K562 (cell line): ENCODE measurements at places on chromosomes 1 and 21. TPM values are rescaled to one million over a fixed set of nuclear protein-coding genes. Genes with fewer than 3 reads are reported as not detected.
A peak's percentile ranks its signal among the peaks of the same experiment; 100 is the strongest.

The OR2L8 gene
- total RNA-seq: not detected in 2 replicates

The MAP3K7CL gene
- total RNA-seq: 0.13 TPM in 1 of 2 replicates, not detected in the other

The AMPD1 gene
- total RNA-seq: not detected in 2 replicates

The GPR37L1 gene
- not detected in 2 replicates for total RNA-seq

The IFI16 gene
- total RNA-seq: 1.1 and 1.8 TPM in 2 replicates

The EPHX1 gene
- 18.5 and 21.1 TPM in 2 replicates for total RNA-seq

The KCND3 gene
- not detected in 2 replicates for total RNA-seq

The OBSCN gene
- total RNA-seq: 17.4 and 19.7 TPM in 2 replicates

The TAS1R1 gene
- not detected in 2 replicates for total RNA-seq

DNA sequence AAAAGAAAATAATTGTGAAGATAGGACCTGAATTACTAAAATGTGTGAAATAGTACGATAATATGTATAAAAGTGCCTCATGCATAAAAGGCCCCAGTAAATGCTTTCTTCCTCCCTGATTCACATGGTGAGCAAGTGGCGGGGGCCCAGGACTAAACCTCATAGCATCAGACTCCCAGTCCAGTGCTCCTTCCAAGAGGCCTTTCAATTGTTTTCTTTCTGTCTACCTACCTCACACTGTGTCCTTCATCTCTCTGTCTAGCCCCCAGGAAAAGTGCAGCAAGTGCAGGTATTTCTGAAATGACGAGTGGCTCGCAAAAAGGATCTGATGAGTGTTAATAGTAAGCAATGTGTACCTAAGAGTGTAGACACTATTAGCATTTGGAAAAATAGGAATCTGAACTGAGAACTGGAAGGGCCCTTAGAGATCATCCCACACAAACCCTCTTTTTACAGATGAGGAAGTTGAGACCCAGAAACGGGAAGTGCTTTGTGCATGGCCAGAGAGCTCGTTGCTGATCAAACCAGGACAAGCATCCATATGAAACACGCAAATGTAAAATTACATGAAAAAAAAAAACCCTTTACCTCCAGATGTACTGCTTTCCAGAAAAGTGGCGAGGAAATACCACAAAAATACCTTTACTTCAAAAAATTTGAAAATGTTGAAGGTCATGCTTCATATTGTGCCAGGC, 118.2 kb upstream of the HOOK1 start:
- H3K27ac ChIP-seq: no peak overlapping the region
- H3K27me3 ChIP-seq: no peaks in the 10 kb centered on the region
- H3K36me3 ChIP-seq: no peaks in the 10 kb centered on the region
- DNase-seq: no peak
- no peaks in the 10 kb centered on the region for H3K4me1 ChIP-seq

GRCh38 chr1:221527886-221528624, 213.8 kb downstream of the DUSP10 start:
- no peaks in the 10 kb centered on the region for H3K4me1 ChIP-seq
- H3K27ac ChIP-seq: no peak overlapping the region
- no peaks in the 10 kb centered on the region for H3K27me3 ChIP-seq
- no peak overlapping the region for H3K4me3 ChIP-seq
- no peaks in the 10 kb centered on the region for H3K36me3 ChIP-seq

- peaks cover 13% of the 10 kb centered on the region for H3K4me1 ChIP-seq
- H3K27ac ChIP-seq: no peak overlapping the region
- H3K4me3 ChIP-seq: no peak overlapping the region; the same call in 1 of the 2 replicates
- H3K36me3 ChIP-seq: no peaks in the 10 kb centered on the region
- H3K27me3 ChIP-seq: peaks cover 27% of the 10 kb centered on the region
- DNase-seq: no peak
Measured at GRCh38 chr1:159854116-159854692, 8.3 kb downstream of the VSIG8 start.

GRCh38 chr1:16625497-16626408, 12.4 kb upstream of the NBPF1 start:
- no peak overlapping the region for H3K27ac ChIP-seq
- peaks cover 85% of the 10 kb centered on the region for H3K36me3 ChIP-seq
- no peak for DNase-seq
- peaks cover 36% of the 10 kb centered on the region for H3K4me1 ChIP-seq
- no peaks in the 10 kb centered on the region for H3K27me3 ChIP-seq

GRCh38 chr1:162389971-162390370, 8.4 kb downstream of the C1orf226 start:
- H3K4me3 ChIP-seq: no peak overlapping the region
- DNase-seq: peak; percentile 74
- H3K36me3 ChIP-seq: no peaks in the 10 kb centered on the region; the same call in 2 of the 3 replicates
- no peaks in the 10 kb centered on the region for H3K27me3 ChIP-seq
- H3K4me1 ChIP-seq: peaks cover 55% of the 10 kb centered on the region

DNA sequence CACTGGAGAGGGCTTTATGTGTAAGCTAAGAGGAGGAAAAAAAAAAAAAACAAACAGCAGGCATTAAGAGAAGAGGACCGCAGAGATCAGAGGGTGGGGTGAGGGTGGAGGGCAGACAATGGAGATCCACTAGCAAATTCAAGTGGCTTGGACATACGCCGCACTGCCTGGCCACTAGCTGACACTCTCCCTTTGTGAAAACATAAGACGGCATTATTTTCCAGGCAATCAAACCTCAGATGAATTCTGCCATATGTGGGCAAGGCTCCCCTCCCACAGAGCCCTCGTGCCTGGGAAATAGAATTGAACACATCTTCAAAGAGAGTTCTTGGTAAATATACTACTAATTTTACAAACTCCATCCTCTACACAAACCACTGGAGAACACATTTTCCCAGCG, 53.6 kb downstream of the ERG start:
- H3K4me3 ChIP-seq: no peak overlapping the region
- H3K27ac ChIP-seq: no peak overlapping the region
- H3K36me3 ChIP-seq: no peaks in the 10 kb centered on the region
- no peak for DNase-seq
- H3K4me1 ChIP-seq: 0 out of 3 replicates have a peak, but pooled peaks cover 4% of the 10 kb centered on the region

- no peaks in the 10 kb centered on the region for H3K36me3 ChIP-seq
Measured at GRCh38 chr1:162400790-162401355, 11.1 kb downstream of the SH2D1B start.

- H3K4me1 ChIP-seq: peaks cover 24% of the 10 kb centered on the region
- peak overlapping the region; percentile 50; the same call in 1 of the 3 replicates for H3K27ac ChIP-seq
- no peak overlapping the region for H3K4me3 ChIP-seq
- DNase-seq: no peak
- H3K36me3 ChIP-seq: no peaks in the 10 kb centered on the region
Measured at GRCh38 chr1:243264717-243265116, 8.9 kb downstream of the SDCCAG8 start.

GRCh38 chr1:8873506-8874229, 4.8 kb downstream of the ENO1 start:
- peaks cover 20% of the 10 kb centered on the region for H3K4me1 ChIP-seq
- H3K36me3 ChIP-seq: peaks cover 91% of the 10 kb centered on the region
- H3K4me3 ChIP-seq: peak overlapping the region; percentile 82

DNA sequence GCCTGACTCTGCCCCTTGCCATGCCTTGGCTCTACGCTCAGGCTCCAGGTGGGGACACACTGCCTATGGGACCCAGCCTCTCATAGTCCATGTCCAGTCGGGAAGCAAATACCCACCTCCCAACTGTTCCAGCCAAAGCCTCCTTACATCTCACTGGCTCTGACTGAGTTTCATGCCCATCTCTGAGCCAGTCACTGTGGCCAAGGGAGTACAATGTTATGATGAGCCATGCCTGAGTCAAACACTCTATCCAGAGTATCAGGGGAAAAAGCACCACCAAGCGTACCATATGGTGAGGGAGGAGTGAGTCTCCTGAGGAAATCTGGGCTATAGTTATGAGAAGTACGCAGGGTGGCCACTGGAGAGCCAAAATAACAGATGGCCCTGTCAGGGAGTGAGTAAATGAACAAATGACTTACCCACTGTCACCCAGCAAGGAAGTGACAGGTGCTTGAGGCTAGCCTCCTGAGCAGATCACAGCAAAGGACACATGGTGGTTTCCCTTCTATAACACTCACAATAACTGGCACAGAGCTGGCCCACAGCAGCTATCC, 236.6 kb upstream of the GJB5 start:
- no peak overlapping the region for H3K4me3 ChIP-seq
- DNase-seq: no peak
- no peak overlapping the region for H3K27ac ChIP-seq

DNA sequence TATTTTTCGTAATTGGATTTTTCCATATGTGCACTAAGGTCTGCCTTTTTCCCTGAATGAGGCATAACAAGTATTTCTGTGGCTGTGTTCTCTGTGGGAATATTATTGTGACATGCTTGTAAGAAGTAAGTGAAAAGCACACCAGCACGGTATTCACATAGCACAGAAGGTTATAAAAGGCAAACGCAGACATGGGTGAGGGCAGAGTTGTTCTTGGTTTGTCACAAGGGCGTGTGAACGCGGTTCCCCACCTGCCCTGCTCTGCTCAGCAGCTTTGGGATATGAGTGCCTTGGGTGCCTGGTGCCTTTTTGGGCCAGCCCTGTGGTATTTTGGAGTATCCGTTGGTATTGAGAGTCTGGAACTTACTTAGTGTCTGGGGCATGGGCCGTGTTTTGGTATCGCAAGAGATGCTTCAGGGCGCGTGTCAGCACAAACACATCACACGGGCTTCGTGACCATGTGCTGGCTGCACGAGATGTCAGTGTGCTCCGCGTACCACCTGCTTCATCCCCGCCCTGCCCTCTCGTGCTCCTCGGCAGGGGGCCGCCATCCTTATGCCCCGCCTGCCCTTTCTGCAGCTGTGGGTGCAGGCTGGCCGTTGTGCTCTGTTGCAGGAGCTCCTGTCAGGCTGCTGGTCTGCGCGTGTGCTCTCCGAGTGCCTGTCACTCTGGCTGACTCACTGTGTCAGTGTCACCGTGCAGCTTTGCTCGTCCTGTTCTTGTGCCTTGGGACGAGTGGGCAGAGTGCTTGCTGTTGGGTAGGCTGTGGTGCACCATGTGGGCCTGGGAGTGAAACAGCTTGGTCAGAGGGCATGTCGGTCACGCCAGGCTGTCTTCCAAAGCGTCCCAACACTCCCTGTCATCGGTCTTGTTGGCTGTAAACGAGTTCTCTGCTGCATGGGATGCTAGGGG, 15.0 kb downstream of the SKI start:
- peaks cover 27% of the 10 kb centered on the region; the same call in 1 of the 3 replicates for H3K36me3 ChIP-seq
- H3K4me3 ChIP-seq: no peak overlapping the region
- no peak overlapping the region for H3K27ac ChIP-seq
- DNase-seq: no peak
- H3K4me1 ChIP-seq: no peaks in the 10 kb centered on the region; the same call in 1 of the 3 replicates

DNA sequence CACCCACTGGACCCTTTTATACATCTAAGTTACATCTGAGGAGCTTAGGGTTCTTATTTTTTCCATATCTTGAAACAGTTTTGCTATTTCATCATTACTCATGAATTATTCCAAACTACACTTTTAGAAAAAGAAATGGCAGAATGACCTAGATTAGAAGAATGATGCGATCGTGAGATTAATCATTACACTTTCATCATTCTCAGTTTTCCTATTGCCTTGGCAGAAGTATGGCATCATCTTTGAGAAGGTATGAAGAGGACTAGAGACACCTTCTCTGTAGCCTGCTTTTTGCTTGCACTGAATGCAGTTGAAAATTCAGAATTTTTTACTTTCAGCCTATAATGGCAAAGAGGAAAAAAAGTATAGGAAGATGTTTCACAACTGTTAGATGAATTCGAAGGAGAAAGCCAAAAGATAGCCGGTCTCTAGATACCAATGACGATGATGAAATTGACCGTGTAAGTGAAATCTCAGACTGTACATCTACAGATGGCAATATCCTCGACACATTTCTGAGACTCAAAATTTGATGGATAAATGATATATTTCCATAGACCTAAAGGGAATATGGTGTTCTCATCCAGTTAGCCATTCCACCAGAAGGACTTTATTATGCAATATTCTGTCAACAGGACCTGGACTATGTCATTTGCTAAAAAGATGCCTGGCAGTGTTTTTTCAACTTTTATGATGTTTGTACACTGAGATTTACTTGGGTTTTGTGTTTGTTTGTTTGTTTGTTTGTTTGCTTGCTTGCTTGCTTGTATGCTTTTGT, 191.8 kb downstream of the TOMM20 start:
- no peak for DNase-seq
- H3K27me3 ChIP-seq: no peaks in the 10 kb centered on the region
- no peaks in the 10 kb centered on the region; the same call in 2 of the 3 replicates for H3K4me1 ChIP-seq
- no peak overlapping the region for H3K4me3 ChIP-seq
- no peak overlapping the region for H3K27ac ChIP-seq

GRCh38 chr1:9425859-9426258, 113.4 kb upstream of the SLC25A33 start:
- no peak overlapping the region for H3K4me3 ChIP-seq
- peaks cover 48% of the 10 kb centered on the region for H3K27me3 ChIP-seq
- no peak for DNase-seq
- no peaks in the 10 kb centered on the region for H3K36me3 ChIP-seq
- H3K4me1 ChIP-seq: peaks cover 3% of the 10 kb centered on the region; the same call in 1 of the 3 replicates

- H3K36me3 ChIP-seq: no peaks in the 10 kb centered on the region
- no peak for DNase-seq
- H3K27me3 ChIP-seq: no peaks in the 10 kb centered on the region
- no peaks in the 10 kb centered on the region; the same call in 2 of the 3 replicates for H3K4me1 ChIP-seq
Measured at GRCh38 chr1:59154401-59154800, 142.5 kb upstream of the FGGY start.

- H3K36me3 ChIP-seq: peaks cover 76% of the 10 kb centered on the region
- H3K4me1 ChIP-seq: peaks cover 9% of the 10 kb centered on the region
- H3K27ac ChIP-seq: peak overlapping the region; percentile 12; the same call in 1 of the 3 replicates
- peak; percentile 12 for DNase-seq
- no peak overlapping the region for H3K4me3 ChIP-seq
- H3K27me3 ChIP-seq: no peaks in the 10 kb centered on the region
Measured at GRCh38 chr1:230270559-230271281, 155.4 kb downstream of the PGBD5 start.
